ENCODE measurements at places on chromosomes 5 and 9. TPM values are rescaled to one million over a fixed set of nuclear protein-coding genes. Genes with fewer than 3 reads are reported as not detected.

The CDHR2 gene
- not detected for total RNA-seq

The GMCL2 gene
- not detected for total RNA-seq

The GABRA6 gene
- total RNA-seq: not detected

The IFNA13 gene
- not detected for total RNA-seq

The IL3 gene
- not detected for total RNA-seq

The ADGRV1 gene
- total RNA-seq: 0.59 TPM

Measured in smooth muscle cell of the coronary artery (primary cell).